ENCODE measurements at places on chromosomes 16 and 17.
A peak's percentile ranks its signal among the peaks of the same experiment; 100 is the strongest.

DNA sequence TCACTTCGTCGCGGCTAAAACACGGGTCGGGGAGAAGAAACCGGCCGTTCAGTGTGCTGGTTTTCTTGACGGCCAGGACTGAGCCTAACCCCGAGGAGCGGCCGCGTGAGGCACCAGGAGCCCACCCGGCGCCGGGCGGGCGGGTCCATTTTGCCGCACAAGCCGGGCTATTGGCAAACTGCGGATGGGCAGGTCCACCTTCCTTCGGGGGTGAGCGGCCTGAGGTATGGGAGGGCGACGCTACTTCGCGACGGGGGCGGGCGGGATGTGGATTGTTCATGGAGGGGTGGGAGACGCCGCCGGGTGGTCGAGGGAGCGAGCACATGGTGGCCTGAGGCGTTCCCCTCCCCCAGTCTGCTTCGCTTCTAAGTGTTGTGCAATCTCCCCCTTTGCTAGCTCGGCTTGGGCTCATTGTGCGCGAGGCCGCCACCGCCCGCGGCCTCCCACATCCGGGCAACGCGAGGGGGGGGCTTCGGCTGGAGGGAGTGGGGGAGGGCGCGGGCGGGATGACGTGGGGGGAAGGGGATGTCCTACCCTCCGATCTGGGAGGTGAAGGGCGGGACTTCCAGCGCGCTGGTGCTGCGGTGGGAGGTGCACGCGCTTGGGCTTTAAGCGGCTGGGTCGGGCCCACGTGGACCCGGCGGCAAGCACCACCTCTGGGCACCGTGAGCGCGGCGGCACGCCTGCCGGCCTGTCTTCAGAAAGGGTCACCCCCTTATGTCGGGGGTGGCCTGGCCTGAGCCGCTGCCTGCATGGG, 5.9 kb upstream of the CD68 start:
- DNase-seq, result peak; percentile 93

DNA sequence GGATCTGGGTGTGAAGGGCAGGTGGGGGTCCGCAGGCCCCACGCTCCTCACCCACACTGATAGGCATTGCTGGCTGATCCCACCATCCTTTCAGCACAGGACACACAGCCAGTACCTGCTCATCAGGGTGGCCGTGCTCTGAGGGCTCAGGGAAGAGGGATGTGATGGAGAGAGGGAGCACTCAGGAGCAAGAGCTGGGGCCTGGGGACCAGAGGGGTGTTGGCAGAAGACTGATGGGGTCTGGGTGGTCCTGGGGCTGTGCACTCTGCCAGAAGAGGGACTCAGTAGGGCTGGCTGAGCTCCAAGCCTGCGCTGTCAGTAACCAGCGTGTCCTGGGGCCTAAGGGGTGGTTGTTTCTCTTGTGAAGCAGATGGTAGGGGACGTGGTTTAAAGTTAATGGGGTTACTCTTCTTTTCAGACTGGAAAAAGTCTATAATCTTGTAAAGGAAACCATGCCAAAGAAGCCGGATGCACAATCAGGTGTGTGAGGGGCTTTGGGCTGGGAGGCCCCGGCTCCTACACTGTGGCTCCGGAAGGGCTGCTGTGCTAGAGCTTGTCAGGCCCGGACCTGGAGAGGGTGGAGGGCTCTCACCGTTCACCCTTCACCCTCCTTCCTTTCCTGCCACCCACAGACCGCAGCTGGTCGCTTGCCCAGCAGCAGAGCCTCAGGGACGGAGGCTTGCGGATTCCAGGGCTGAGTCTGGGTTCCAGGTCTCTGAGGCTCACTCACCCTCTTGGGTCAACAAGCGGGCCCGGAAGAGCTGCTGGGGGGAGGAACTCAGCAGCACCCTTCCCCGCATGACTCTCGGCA, 27.8 kb downstream of the POLR3E start:
- DNase-seq, result no peak

- DNase-seq, result no peak
Measured at GRCh38 chr16:3824121-3824795, 56.3 kb downstream of the CREBBP start.

- no peak for DNase-seq
Measured at GRCh38 chr16:80788027-80788426, 16.4 kb downstream of the CDYL2 start.

DNA sequence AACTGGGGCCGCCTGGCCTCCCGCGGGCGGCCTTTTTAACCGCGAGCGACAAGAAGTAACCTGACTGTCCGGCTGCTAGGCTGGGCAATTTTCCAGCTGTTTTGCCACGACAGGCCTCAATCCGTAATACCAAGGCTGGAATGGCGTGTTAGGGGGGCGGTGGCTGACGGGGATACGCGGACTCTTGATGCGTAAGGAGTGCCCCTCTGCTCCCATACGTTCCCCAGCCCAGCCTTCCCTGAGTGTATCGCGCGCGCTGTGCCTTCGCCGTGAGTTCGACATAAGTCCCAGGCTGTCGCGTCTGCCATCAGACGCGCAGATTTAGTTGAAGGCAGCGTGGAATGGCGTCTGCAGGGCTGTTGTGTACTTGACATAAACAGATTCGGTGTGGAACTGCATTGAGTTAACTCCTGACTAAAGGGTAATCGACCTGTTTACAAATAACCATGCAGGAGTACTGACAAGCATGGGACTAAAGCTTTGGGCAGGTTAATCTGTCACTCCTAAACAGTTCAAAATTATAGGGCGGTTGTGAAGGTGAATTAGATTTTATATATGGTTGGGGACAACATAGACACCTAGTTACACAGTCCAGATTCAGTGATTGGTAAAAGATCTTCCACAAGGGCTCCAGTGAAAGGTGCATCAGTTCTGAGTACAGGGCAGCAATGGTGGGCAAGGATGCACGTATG, 16.6 kb upstream of the ERN1 start:
- peak; percentile 31 for DNase-seq

DNA sequence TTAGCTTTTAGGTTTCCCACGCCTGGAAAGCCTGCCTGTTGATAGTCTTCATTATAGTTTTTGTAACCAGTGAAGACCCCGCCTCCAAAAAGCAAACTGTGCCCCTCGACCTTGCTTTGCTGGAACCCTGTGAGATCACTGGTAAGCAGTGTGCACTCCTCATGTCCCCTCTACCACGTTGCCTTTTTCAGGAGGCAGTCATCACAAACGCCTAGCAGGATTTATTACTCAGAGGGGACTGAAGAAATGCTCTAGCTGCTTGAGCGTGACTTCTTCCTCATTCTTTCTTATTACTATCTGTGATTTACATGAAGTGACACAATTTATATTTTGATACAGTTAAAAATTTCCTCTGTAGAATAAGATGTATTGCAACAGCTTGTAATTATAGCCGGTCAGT, 6.5 kb upstream of the KRTAP3-1 start:
- DNase-seq, result no peak

- DNase-seq, result no peak
Measured at GRCh38 chr17:17176341-17176740, 29.8 kb downstream of the PLD6 start.

DNA sequence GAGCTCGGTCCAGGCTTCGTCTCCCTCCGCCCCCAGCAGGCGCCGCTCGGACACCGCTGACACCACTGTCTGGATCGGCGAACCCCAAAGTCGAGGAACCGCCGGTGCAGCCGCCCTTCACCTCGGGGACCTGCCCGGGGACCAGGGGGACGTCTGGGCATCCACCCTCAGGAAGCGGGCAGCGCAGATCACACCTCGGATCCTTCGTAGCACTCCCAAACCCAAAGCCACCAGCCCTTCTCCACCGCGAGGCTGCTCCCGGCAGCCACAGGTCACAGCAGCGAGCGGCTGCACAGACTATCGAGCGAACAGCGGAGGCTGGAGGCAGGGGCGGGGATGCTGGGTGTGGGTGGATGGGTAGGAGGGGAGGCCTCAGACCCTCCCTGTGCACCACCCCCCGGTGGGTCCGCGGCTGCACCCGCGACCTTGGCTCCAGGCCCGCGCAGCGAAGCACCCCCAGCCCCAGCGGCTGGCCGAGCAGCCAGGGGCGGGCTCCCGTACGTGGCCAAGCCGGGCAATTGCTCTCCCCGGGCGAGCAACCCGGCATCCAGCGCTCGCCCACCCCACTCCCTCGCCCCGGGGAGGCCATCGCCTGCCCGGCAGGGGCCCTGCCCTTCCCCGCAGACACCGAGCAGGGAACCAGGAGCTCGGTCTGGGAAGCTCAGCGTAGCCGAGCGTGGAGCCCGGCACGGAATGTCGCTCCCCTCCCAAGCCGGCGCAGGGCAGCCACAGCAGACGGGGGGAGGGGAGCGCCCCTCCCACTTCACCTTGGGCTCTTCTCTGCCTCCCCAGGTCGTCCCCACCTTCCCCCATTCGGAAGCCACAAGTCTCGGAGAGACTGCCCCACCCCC, 1.0 kb downstream of the SDK2 start:
- no peak for DNase-seq

DNA sequence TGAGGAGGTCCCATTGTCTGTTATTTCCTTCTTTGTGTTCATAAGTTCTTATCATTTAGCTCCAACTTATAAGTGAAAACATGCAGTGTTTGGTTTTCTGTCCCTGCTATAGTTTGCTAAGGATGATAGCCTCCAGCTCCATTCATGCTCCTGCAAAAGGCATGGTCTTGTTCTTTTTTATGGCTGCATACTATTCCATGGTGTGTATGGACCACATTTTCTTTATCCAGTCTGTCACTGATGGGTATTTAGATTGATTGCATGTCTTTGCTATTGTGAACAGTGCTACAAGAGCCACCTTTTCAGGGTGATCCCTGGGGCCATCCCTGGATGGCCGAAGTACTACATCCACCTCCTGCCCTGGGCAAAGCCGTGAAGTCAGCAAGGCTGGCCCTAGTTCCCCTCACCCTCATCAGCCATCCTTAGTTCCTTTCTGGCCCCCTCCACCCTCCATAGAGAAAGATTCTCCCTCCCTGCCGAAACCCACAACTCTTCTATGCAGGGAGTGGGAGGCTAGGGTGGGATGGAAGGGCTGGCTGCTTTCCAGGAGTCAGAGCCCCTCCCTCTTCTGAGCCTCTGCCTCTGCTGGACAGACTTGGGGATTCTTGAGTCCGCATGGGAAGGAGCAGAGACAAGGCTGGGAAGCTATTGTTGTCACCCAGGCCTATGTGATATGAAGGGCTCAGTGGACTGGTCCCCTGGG, 8.3 kb downstream of the MT1X start:
- DNase-seq, result no peak

DNA sequence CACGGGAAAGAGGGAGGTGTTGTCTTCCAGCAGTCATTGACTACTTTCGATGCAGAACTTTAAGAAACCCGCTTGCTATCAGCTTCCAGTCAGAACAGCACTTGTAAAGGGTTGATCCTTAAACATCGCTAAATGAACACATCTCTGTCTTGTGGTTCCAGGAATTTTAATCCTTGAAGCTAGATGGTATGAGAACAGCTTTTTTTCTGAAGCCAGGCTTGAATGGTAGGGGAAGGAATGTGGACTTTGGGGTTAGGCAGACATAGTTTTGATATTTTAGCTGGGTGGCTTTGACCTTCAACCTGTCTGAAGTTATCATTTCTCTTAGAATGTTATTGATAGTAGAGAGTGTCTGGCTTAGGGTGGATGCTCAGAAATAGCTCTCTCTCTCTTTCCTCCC, 81.1 kb downstream of the RGS9 start:
- DNase-seq, result no peak

GRCh38 chr16:57262841-57263540, 17.9 kb downstream of the ARL2BP start:
- no peak for DNase-seq

- no peak for DNase-seq
Measured at GRCh38 chr17:40914075-40914855, 23.2 kb downstream of the KRT23 start.

- DNase-seq, result no peak
Measured at GRCh38 chr17:46171939-46172338, 21.3 kb downstream of the KANSL1 start.

DNA sequence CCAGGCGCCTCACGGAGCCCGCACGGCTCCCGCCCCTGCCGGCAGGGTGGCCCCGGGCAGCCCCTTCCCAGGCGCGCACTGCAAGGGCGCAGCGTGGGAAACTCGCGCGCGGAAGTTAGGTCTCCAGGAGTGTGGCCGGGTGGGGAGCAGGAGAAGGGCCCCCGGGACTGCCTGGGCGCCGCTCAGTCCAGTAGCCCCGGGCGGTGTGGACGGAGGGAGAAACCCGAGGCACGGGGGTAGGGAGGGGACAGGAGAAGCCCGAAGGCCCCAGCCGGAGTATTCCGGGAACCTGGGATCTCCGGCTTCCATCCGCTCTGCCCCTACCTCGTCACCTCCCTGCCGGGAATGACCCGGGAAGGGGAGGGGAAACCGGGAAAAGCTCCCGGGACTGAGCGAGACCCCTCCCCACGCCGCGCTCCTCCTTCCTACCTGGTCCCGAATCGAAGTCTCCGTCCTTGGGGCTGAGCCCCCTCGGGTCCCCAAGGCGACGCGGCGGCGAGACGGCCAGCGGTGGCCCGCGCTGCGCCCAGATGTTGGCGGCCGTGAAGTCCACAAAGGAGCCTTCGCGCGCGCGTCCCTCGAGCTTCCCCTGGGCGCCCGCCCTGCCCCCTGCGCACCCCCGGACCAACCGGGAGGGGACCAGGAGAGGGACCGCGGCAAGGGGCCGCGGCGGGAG, 418 bp downstream of the SOCS3 start:
- DNase-seq, result no peak

DNA sequence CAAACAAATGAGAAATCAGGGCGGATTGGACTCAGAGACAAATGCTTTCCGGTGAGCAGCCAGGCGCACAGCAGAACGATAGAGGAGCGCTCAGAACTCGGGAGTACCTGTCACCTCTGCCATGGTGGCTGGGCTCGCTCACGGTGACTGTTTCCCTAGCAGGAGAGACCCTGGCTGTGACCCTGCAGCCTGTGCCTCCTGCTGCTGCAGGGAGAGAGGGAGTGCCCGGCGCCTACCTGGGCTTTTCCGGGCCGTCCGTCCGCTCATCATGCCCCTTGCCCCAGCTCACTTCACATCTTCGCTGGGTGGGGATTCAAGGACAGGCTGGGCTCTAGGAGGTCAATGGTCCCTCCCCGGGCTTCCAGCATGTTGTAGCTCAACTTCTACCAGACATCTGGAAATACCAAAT, 14.1 kb upstream of the DNAH17 start:
- DNase-seq, result no peak

GRCh38 chr17:35817196-35817595, 7.9 kb downstream of the TAF15 start:
- DNase-seq, result no peak

DNA sequence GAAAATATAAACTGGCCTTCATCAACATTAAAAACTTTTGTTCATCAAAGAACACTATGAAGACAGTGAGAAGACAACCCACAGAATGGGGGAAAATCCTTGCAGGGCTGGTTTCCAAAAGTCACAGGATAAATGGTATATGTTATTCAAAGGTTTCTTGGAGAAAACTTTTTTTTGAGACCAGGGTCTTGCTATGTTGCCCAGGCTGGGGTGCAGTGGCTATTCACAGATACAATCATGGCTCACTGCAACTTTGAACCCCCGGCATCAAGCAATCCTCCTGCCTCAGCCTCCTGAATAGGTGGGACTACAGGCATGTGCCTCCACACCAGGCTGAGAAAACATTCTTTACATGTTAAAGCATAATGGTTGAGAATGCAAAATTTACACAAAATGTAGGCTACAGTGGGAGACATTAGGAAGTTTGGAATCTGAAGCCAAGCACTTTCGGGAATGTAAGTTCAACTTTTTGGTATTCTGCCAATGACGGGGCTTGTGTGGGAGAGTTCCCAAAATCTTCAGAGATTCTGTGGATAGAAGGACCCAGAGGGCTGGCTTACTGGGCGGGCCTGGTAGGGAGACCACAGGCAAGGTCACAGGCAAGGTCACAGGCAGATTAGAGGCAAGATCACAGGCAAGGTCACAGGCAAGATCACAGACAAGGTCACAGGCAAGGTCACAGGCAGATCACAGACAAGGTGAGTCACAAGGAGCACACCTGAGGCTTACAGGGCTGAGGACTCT, 24.2 kb upstream of the ATP2A3 start:
- no peak for DNase-seq
